Stimulated activated CD4-positive, alpha-beta T cell treated with anti-CD3 and anti-CD28 coated beads, Interleukin-1b, Interleukin-23, amount 100 ng/mL, for 48 hours (primary cell): ENCODE measurements at places on chromosomes 11 and 22.

- no peak for DNase-seq
These were observed 49.6 kb downstream of the BARX2 start for GRCh38 chr11:129425214-129425613.

- DNase-seq, result no peak
These were observed 127.2 kb downstream of the APOL5 start for GRCh38 chr22:35844886-35845285.

- no peak for DNase-seq
These were observed 71.5 kb upstream of the SORL1-AS1 start for GRCh38 chr11:121524233-121524631.

GRCh38 chr11:111397034-111397433 lies 18.0 kb upstream of the POU2AF1 start:
- no peak for DNase-seq

- no peak for DNase-seq
These were observed 15.8 kb downstream of the CDKN1C start for GRCh38 chr11:2869561-2870427.

- no peak for DNase-seq
These were observed 8.3 kb downstream of the GRK3 start for GRCh38 chr22:25572708-25573171.

DNA sequence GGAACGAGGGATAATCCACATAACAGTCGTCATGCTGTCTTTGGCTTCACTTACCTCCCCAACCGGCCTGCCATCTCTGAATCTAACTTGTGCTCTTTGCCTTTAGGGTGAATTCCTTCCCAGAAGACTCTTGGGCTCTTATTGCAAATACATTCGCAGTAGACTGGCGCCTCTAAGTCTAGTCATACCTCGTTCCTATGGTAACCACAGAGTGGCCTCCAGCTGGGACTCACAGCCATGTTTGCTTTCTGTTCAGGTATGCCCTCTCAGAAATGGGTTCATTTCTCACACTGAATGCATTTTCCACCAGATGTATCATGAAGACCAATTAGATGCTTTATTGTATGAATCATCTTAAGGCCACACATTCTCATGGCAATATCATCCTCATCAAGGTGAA lies 112.7 kb downstream of the FAR1 start:
- DNase-seq, result peak; percentile 4

DNA sequence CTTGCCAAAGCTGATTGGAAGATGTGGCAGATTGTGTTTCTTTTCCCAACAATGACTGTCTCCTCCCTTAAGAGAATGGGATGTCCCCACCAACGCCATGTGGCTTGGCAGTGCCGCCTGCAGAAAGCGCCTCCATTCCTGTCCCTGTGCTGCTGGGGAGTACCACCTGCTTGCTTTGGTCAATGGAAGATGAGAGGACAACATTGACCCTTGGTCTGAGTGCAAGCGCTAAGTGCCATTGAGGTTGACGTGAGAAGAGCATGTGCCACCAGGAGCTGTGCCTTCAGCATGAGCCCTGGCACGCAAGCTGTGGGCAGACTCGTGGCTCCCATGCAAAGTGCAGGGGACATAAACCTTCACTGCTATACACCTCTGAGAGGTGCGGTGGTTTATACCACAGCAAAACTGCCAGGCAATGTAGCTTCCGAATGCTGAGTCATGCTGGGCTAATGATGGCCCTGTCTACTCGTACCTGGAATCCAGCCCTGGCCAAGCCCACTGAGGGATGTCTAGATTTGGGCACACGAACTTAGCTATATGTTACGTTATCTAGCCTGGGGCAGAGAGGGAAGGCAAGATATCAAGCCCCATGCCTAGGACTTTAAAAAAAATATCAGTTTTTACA lies 41.9 kb downstream of the MYEOV start:
- DNase-seq, result no peak

DNA sequence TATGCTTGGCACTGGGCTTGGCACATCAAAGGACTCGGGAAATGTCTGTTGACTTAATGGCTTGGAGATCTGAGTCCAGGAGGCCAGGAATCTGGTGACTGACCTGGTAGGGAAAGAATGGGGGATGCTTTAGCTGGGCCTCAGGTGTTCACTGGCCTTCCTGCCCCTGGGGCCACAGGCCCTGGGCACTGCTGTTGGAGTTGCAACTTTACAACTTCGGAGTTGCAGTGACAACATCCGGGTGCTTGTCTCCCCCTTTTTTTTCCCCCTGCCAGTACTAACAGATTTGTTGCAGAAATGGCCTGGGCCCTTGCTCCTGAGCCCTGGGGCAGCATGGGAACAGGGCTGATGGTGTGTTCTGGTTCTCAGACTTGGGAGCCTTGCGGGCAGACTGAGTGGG lies 23.8 kb downstream of the OSBP2 start:
- no peak for DNase-seq

GRCh38 chr11:42974510-42975179 lies 337.2 kb upstream of the API5 start:
- no peak for DNase-seq

DNA sequence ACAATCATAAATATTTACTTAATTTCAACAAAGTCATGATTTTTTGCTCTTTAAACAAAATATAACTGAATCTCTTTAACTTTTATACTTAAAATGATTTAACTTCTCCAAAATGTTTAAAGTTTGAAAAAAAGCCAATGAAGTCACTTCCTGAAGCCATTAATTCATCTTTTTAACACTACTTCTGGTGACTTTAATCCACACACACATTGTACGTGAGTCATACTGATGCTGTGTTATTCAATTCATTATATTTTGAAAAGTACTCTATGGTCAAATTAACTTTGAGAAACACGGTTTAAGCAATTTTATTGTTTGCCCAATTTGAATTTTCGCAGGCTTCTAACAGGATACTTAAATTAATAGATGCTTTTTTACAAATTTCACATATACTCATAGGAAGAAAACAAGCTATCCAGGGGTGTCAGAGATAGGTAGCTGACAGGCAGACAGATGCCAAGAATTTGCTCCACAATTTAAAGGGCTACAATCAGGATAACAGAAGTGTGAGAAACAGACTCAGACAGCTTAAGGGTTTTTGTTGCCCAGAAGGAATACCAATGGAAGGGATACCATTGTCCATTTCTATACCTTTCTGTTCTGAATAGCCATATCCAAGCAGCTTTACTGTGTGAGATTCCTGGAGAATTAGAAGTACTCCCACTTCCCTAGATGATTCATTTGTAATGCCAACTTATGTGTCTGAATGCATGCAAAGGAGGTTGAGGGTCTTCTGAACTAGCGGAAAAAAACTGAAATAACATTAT lies 118.4 kb downstream of the RBFOX2 start:
- no peak for DNase-seq

GRCh38 chr11:26626346-26626745 lies 54.3 kb upstream of the MUC15 start:
- DNase-seq, result no peak

DNA sequence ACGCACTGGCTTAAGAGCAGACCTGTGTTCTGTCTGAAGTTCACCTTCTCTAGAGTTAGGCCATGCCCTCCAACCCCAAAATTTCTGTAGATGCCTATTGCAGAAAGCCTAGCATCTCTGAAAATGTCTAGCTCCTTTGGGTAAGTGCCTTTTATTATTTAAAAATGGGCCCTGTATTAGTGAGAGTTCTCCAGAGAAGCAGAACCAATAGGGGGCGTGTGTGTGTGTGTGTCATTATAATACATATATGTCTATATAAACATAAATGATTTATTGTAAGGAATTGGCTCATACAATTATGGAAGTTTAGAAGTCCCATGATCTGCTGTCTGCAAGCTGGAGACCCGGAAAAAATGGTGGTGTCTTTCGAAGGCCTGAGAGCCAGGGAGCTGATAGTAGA lies 144.7 kb downstream of the TTC17 start:
- no peak for DNase-seq

GRCh38 chr11:100984668-100985067 lies 144.9 kb downstream of the PGR start:
- no peak for DNase-seq

- DNase-seq, result no peak
These were observed 52.9 kb downstream of the UVRAG start for GRCh38 chr11:75867778-75868374.

GRCh38 chr11:121330614-121331435 lies 38.3 kb downstream of the SC5D start:
- DNase-seq, result no peak

DNA sequence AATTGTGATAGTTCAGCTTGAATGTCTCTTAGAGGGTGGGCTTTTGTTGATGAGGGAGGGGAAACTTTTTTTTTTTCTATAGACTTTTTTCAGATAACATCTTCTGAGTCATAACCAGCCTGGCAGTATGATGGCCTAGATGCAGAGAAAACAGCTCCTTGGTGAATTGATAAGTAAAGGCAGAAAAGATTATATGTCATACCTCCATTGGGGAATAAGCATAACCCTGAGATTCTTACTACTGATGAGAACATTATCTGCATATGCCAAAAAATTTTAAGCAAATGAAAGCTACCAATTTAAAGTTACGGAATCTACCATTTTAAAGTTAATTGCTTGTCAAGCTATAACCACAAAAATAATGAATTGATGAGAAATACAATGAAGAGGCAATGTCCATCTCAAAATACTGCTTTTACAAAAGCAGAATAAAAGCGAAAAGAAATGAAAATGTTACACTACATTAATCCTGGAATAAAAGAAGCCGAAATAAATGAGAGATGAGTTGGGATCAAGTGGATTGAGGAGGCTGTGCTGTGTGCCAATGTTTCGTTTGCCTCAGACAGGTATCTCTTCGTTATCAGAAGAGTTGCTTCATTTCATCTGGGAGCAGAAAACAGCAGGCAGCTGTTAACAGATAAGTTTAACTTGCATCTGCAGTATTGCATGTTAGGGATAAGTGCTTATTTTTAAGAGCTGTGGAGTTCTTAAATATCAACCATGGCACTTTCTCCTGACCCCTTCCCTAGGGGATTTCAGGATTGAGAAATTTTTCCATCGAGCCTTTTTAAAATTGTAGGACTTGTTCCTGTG lies 3.9 kb downstream of the MALAT1 start:
- DNase-seq, result no peak

- no peak for DNase-seq
These were observed 13.6 kb upstream of the LGR4 start for GRCh38 chr11:27485930-27486773.

- DNase-seq, result no peak
These were observed 20.3 kb downstream of the DKK3 start for GRCh38 chr11:11988099-11988651.

DNA sequence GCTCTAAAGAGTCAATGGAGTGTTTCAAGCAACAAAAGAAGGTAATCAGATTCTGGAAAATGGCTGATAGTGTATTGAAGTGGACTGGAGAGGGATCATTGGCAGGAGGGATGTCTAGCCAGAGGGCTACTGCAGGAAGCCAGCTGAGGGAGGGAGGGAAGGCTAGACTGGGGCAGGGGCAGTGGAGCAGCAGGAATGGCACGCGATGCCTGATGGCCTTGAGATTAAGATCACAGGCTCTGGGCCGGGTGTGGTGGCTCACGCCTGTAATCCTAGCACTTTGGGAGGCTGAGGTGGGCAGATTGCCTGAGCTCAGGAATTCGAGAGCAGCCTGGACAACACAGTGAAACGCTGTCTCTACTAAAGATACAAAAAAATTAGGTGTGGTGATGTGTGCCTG lies 47.5 kb upstream of the PRDM11 start:
- no peak for DNase-seq

DNA sequence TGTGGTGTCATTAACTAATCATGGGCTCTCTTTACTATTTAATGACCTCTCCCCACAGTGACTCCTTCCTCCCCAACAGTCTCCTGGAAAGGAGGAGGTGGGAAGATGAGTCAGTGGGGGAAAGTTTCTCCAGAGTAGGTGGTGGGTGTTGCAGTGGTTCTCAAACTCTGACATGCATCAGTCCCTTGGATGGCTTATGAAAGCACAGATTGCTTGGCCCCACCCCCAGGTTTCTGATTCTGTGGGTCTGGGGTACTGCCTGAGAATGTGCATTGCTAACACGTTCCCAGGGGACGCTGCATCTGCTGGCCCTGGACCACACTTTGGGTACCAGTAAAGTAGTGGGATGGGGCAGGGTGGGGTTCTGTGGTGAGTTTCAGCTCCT lies 9.8 kb downstream of the CD82 start:
- DNase-seq, result peak; percentile 57

DNA sequence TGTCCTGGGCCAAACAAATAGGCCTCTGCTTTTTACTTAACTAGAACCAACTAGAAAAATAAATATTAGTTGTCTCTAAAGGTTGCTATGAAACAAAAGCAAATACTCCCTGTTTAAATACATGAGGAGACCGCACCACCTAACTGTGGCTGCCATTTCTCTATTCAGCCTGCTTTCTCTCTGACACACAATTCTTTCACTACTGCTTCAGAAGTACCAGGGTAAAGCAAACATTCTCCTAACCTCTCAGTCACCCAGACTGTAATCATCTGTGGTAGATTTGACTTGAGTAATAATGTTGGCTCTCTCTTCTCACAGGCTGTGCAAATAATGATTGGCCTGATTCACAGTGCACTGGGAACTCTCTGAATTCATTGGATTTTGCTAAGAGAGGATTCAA lies 41.0 kb upstream of the MS4A8 start:
- no peak for DNase-seq

DNA sequence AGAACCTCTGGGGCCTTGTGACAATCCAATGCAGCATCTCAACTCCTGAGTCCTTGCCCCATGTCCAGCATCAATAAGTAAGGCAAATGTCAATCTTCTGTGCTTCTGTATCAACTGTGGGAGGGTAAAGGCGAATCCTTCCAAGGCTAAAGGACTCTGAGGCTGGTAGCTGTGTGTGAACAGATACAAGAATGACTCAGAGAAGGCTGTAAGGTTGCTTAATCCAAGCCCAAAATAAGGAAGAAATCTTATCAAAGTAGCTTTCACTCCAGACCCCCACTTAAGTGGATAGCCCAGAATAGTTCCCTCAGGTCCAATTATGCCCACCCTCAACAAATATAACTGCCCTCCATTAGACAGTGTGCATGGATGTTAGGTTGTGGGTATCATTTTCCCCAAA lies 28.1 kb upstream of the SCGB1A1 start:
- DNase-seq, result no peak

- DNase-seq, result no peak
These were observed 80.1 kb downstream of the DBX1 start for GRCh38 chr11:20080032-20080685.

DNA sequence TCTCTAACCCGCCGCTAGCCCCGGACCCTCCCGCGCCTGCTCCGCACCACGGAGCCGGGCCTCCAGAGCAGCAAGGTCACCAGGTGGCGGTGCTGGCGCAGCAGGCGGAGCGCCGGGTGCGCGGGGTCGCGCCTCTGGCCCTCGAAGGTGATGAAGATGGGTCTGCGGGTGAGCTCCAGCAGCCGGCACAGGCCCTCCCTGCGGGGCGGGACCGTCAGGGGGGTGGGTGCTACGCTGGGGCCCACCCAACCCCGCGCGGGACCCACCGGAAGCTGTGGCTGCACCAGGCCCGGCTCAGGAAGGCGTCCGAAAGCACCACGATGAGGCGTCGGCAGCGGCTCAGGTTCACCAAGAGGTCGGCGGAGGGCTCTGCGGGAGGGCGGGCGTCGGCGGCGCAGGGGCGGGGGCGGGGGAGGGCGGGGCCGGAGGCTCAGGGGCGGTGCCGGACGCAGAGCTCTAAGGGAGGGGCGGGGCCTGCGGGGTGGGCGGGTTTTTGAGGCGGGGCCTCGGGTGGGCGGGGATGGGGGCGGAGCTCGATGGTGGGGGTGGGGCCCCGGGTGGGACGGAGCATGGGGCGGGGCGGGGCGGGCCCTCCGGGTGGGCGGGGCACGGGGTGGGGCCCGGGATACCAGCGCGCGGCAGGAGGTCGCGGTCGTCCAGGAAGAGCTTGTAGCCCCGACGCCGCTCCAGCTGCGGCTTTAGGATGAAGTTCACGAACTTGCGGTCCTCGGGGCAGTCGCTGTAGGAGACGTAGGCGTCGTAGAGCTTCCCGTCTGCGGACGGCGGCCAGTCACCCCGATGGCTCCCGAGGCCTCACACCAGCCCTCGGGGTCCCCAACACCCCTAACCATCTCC lies 7.8 kb downstream of the SIGIRR start:
- peak; percentile 90 for DNase-seq
